ENCODE measurements at places on chromosomes 2 and 18.
A peak's percentile ranks its signal among the peaks of the same experiment; 100 is the strongest.

DNA sequence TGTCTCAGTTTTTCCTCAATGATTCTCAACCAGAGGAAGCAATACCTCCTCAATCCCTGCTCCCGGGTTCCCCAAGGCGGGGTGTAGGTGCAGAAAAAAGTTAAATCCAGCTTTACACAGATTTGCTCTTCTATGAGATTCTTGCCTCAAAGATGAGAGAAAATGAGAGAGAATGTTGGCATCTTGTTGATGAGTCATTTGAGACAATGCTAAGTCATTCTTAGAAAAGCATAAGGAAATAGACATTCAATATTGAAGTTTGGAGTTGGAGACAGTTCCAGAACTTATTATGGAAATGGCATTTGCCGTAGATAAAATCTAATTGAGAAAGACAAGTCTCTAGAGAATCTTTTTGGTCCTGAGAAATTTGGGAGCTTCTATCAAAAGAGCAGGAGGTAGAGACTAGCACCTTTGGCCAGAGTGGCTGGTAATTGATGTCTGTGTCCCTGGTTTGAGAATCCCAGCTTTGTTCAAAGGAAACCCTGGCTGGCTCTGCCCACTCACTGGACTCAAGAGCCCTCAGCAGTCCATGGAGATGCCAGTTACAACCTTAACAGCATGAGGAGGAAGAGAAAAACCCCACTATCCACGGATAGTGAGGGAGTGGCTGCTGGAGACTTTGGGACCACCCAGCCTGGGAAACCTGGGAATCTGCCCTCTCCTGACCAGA, 181.2 kb downstream of the FAM124B start:
- no peak for DNase-seq

DNA sequence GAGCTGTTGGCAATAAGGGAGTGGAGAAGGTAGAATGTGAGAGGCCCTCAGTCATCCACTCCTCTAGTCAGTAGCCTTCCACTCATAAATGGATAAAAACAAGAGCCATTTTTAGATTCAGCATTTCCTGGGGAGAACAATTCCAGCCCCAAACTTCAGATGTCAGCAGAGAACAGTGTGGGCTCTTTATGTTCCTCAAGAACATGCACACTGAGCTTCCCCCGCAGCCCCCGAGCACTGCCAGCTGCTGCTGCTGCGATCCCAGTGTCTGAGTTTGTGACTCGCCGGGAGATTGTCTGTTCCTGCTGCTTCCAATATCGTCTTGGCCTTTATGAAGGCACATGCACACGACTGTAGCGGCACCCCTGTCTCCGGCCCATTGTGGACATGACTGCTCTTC, 143.7 kb upstream of the CTNNA2 start:
- DNase-seq = peak; percentile 1

- DNase-seq = no peak
Observed at GRCh38 chr2:179248024-179248348, 16.6 kb downstream of the SESTD1 start.

GRCh38 chr2:190468814-190469569, 60.8 kb downstream of the MFSD6 start:
- no peak for DNase-seq

- no peak for DNase-seq
Observed at GRCh38 chr2:136751406-136751805, 13.9 kb upstream of the THSD7B start.

- no peak for DNase-seq
Observed at GRCh38 chr2:98468621-98469236, 24.1 kb downstream of the INPP4A start.

- no peak for DNase-seq
Observed at GRCh38 chr2:178819992-178820391, 12.8 kb upstream of the TTN start.

DNA sequence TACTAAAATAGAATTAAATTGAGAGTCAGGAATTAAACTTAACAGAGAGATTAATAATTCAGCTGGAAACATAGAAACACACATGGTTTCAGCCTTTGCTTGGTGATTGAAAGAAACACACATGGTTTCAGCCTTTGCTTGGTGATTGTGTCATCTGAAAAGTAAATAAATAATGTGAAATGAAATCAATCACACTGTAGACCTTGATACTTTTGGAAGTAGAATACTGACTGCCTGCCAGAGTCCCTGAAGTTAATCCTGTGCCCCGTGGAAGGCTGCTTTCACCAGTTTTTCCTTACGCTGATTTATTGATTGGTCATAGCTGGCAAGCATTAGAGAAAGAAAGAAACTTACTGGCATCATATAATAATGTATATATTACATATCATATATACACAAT, 1252.7 kb upstream of the FAM98A start:
- DNase-seq = no peak

DNA sequence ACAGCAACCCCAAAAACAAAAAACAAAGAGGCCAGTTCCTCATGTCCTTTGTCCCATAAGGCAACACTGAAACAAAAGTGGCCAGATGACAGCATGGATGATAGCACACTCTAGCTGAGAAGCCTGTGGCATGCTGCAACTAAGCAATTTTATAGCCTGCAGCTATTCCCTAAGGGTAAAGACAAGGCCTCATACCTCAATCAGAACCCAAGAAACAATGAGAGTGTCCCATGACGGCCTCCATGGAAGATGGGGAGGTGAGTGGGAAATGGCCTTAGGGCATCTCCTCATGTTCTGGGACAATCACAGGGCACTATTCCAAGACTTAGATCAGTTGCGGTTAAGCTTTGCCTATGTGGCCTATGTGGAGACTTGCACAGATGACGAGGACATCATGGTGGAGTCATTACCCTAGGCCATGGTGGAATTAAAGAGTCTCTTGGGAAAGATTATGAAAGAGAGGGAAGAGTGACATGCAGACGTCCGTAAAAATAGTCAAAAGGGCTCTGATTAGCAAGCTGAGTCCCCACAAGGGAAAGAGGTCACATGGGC, 103.1 kb downstream of the INO80D start:
- no peak for DNase-seq

- no peak for DNase-seq
Observed at GRCh38 chr2:85342156-85342555, 12.2 kb downstream of the RETSAT start.

DNA sequence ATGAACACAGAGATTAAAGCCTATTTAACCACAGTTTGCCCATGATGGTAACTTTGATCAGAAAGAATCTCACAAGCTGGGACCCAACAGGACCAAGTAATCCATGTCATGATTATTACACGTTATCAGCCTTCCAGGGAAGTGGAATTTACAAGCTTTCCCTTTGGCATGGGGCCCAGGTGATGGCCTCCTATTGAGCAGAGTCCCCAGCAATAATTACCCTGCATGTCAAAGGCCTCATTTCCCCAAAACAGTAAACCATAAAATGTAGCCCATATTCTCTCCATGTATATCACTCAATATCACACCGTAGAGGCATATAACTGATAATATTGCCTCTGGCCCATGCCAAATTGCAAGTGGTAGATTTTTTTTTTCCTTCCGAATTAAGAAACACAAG, 38.9 kb downstream of the PRKRA start:
- DNase-seq = no peak

- DNase-seq = no peak
Observed at GRCh38 chr2:99153921-99154604, 679 bp downstream of the TSGA10 start.

DNA sequence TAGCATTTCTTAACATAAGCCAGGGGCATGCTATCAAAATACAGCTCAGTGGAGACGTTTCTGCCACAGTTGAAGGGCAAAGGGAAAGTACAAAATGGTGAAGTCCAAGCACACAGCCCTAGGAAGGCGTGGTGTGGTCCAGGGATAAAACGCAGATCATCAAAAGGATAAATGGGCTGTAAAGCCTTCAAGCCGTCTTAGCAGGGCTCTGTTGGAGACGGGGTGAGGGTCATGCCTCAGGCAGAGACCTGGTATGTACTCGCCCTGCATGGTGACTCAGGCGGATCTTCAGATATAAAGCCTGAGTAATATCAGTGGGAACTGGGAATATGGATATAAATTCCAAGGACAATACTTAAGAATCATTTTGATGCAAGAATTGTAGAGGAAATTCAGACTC, 61.2 kb downstream of the NGEF start:
- DNase-seq = peak; percentile 26

GRCh38 chr18:55096263-55096951, 137.1 kb upstream of the CCDC68 start:
- DNase-seq = no peak

GRCh38 chr18:74506448-74507084, 10.4 kb downstream of the CNDP2 start:
- DNase-seq = no peak

GRCh38 chr2:119104414-119104813, 54.1 kb downstream of the C1QL2 start:
- no peak for DNase-seq

DNA sequence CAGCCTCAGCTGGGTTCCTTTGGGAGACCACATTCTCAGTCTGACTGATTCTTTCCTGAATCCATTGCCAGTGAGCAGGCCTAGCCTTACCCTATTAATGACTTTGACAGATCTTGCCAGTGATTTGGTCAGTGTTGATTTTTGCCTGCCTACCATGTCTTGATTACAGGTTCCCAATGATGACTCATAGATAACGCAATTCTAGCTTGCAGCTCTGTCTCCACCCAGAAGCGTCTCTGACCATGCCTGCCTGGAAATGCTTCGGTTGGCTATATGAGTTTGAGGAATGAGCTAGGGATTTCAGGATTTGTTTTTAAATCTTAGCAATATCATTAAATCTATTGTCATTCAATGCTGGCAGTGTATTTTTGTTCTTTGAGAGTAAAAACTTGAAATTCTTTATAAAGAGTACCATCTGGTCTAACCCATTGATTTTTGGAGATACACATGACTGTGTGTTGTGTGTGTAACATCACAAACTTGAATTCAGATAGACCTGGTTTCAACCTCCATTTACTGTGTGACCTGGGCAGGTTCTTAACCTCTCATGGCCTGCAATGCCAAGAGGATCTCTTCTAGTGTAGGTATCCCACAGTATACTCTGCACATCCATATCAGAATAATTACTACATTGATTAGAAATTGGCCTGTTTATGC, 57.0 kb downstream of the CCDC150 start:
- no peak for DNase-seq

DNA sequence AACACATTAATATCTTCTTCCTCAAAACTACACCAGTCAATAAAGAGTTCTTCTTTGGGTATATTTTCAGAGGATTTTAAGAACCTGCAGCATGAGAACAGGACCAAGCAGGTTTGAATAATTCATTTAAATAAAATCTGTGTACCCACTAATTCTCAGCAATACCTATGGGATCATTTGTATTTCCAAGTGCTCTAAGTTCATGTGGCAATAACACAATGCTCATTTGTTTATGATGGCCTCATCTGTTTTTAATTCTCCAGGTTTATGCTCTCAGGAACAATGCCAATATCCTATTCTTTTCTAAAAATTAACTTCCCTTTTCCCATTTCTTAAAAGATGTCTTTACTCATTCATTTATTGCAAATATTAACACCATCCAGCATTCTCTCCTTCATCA, 264.7 kb downstream of the METTL4 start:
- no peak for DNase-seq

DNA sequence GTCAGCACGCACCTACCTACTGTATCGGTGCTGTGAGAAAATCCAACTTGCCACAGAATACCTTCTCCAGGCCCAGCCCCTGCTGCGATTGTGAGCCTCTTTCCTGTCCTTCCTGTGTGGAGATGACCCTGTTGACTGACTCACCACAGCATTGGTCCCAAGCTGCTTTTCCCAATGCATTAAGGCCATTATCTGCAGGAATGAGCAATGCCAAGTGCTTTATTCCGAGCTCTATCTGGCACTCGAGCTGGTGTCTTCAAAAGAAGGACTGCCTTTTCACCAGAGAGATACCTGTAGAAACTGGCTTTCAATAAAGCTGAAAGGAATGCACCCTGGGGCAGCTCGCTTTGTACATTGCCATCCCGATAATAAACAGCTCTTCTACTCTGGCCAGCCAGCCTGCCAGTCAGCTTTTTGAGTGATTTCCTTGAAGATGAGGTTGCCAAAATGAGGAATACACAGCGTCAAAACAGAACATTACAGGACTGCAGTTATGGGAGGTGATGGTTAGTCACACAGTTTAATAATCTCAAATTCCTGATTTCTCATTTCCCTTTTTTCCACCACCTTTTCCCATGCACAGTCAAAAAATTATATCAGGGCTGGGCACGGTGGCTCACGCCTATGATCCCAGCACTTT, 8.3 kb upstream of the RNF103 start:
- DNase-seq = no peak

DNA sequence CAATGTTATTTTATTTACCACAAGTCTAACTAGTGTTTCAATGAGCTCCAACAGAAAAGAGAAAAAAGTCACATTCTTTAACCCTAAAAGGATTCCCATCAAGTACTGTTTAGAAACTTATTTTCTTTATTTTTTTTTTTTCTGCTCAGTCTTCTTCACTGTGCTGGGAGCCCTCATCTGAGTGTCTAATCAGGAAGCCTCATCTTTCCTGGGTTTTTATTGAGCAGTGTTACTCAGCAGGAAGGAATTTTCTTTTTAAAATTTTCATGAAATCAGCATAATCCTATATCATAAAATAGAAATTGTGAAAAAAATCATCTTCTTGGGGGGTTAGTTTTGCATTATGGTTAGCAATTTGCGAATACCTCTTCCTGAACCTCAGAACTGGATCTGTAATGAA, 453.8 kb downstream of the CDH2 start:
- no peak for DNase-seq

- no peak for DNase-seq
Observed at GRCh38 chr18:61274416-61274960, 58.7 kb upstream of the CDH20 start.

DNA sequence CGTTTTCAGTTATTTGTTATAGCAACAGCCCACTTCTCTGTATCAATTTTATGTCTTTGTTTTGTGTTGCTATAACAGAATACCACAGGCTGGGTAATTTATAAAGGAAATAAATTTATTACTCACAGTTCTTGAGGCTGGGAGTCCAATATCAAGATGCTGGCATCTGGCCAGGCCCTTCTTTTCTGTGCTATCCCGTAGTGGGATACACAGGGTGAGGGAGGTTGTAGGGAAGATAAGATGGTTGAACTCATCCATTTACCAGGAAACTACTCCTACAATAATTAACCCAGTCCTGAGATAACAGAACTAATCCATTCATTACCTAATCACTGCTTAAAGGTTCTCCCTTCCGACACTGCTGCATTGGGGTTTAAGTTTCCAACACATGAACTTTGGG, 220.7 kb downstream of the TPGS2 start:
- DNase-seq = no peak

- no peak for DNase-seq
Observed at GRCh38 chr2:107932488-107932887, 53.8 kb upstream of the SLC5A7 start.

- no peak for DNase-seq
Observed at GRCh38 chr2:155273323-155273722, 574.8 kb downstream of the KCNJ3 start.

DNA sequence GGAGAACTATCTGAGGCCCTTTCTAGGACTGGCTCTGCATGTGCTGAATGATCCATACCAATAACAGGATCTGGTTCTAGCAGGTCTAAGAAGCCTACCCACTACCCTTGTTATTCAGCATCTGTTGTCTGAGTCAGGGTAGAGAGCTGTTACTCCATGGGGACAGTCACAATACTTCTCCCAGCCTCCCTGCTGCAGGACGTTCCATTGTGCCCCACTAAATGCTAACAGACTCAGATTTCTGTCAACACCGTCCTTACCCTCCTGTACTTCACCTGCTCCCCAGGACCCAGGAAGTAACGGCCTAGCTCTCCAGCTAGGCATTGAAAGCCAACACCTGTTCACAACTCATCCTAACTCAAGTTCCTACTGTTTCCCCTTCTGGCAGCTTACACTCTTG, 719.7 kb upstream of the ID2 start:
- no peak for DNase-seq
